Activated CD4-positive, alpha-beta T cell treated with anti-CD3 and anti-CD28 coated beads, Interleukin-2, amount 50 U/mL, for 4 hours (primary cell): ENCODE measurements at places on chromosomes 4 and X.

DNA sequence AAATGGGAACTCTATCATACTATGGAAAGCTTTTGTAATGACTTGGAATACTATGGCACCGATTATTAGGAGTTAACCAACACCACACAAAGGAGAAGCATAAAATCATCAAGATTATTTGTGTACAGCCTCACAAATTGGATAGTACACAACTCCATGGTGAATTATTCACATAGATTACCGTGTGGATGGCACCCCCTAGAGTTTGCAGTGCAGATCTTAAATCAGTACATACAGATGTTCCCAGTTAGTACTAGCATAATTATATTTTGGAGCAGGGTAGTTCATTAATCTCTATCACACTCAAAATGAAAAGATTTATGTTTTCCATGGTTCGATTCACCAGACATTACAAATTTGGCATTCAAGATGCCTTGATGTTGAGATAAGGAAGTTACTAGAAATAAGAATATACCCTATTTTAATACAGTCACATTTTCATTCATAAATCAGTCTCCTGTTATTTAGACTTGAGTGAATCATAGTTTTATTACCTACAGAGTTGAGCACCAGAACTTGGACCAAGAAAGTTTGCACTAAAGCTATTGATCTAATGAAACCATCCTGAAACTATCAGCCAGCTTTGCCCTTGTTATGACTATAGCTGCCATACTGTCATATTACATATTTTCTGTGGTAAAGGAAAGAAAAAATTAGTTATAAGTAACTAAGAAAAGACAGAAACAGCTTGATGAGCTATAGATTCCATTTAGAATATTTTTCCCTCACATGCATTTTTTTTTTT, 531.8 kb downstream of the GLUD2 start:
- DNase-seq = no peak

DNA sequence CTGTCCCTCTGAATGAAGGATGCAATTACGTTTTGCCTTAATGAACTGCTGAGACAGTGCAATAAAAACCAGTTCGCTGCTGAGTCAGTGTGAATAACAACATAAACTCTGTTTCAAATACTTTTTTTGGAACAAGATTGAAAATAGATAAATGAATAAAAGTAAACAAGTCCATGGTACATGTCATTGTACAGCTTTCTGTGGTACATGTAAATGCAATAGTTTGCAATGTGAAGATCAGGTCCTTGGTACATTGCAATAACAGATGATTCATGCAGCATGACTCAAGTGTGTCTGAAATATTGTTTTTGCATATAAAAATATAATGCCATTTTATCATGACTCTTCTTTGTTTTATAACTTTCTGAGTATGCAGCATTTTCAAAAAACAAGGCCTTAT, 193.4 kb upstream of the PACRGL start:
- no peak for DNase-seq

GRCh38 chr4:104870495-104871233, 276.0 kb upstream of the TET2 start:
- no peak for DNase-seq

DNA sequence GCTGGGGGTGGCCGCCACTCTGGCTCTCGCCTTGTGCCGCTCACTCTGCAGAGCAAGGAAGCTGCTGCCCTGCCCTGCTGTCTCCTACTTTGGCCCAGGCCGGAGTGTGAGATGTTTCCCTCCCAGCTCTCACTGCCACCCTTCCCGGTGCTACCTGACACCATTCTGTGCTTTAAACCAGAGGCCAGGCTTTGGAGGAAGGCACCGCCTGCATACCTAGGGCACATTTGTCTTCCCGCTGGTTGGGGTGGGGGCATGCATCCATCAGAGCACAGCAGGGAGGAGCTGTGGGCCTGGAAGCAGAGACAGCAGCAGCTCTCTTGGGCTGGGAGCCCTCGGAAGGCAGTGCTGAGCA, 96.9 kb upstream of the PSAPL1 start:
- DNase-seq = no peak

DNA sequence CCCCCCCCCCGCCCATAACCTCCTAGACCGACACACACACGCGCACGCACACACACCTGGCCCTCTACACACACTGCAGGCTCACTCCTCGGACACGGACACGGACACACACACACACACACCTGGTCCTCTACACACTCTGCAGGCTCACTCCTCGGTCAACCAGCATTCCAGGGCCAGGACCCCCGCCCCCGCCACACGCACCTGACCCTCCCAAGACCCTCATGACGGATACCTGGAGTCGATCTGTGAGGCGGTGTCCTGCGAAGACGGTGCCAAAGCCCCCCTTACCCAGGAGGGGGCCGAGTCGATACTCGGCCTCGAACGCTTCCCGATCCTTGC, 552 bp downstream of the PIM2 start:
- DNase-seq = no peak

- DNase-seq = no peak
Measured at GRCh38 chr4:12852338-12853307, 631.5 kb downstream of the RAB28 start.
